ENCODE measurements at places on chromosomes 16 and 17.

DNA sequence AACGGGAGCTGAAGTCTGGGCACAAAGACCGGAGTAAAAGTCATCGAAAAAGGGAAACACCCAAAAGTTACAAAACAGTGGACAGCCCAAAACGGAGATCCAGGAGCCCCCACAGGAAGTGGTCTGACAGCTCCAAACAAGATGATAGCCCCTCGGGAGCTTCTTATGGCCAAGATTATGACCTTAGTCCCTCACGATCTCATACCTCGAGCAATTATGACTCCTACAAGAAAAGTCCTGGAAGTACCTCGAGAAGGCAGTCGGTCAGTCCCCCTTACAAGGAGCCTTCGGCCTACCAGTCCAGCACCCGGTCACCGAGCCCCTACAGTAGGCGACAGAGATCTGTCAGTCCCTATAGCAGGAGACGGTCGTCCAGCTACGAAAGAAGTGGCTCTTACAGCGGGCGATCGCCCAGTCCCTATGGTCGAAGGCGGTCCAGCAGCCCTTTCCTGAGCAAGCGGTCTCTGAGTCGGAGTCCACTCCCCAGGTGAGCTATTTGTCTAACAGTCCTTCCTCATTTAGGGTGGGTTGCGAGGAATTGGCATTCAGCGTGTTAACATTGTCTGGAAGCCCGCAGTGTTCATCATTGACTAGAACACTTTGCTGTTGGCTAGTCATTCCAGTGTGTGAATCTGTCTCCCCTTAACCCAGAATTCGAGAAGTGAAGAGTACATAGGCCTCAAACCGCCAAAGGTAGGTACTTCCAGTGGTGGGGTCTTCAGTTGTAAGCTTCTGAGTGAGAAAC, 1.5 kb downstream of the CDK12 start:
- DNase-seq, result no peak

GRCh38 chr16:46836534-46837530, 5.9 kb upstream of the C16orf87 start:
- DNase-seq, result no peak

DNA sequence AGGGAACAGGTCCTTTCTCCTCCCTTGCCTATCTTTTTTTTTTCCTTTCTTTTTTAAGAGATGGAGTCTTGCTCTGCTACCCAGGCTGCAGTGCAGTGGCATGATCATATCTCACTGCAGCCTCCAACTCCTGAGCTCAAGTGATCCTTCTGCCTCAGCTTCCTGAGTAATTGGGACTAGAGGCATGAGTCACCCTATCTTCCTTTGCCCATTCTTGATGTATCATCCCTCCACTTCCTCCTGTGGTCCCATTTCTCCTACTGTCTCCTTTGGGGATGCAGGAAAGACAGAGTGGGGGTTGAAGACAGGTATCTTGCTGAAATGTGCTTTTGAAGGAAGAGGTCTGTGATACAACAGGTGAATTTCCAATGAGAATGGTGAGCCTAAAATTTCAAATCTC, 5.5 kb downstream of the MYO19 start:
- DNase-seq, result no peak

- no peak for DNase-seq
Measured at GRCh38 chr17:37083456-37083855, 134.7 kb downstream of the AATF start.

DNA sequence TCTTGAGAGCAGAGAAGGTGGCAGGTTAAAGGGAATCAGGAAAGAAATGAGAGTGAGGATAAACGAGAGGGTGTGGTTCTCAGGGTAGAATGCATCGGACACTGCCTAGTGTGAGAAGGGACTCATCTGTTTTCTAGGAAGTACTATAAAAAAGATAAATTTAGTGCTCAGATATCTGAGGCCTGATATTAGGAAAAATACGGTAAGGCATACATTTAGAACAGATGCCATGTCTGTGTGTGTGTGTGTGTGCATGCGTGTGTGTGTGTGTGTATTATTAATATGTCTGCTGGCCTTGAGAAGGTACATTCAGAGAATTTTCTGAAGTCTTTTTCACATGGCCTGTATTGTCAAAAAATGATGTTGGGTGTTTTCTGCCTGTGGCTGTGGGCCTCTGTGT, 414.8 kb downstream of the MAF start:
- no peak for DNase-seq

GRCh38 chr16:86347090-86347489, 163.2 kb upstream of the FOXF1 start:
- DNase-seq, result no peak

DNA sequence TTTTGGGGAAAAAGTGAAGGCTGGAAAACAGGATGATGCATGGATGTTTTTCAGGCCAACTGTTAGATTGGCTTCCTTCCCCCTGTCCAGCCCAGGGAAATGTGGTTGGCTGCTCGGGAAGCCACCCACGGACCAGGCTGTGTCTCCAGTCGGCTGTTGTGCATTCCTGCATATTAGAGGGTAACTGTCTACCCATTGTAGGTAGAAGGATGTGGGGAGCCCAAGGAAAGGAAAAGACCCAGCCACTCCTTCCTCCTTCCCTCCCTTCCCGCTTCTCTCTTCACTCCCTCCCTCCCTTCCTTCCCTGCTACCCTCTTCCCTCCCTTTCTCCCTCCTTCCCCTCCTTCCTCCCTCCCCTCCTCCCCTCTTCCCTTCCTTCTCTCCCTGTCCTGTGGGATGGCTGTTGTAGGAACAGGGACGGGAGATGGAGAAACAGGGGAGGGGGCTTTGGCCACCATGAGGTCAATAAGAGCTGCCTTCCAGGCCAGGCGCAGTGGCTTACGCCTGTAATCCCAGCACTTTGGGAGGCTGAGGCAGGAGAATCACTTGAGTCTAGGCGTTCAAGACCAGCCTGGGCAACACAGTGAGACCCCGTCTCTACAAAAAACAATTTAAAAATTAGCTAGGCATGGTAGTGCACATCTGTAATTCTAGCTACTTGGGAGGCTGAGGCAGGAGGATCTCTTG, 16.9 kb downstream of the SYT17 start:
- no peak for DNase-seq

GRCh38 chr16:75943705-75944514, 217.6 kb upstream of the CPHXL start:
- DNase-seq, result no peak

Data from WERI-Rb-1 (cell line).